ENCODE measurements at places on chromosomes 6 and 20.

GRCh38 chr6:4800662-4801061 lies 24.5 kb downstream of the CDYL start:
- no peak for DNase-seq

GRCh38 chr6:169445661-169446581 lies 192.3 kb upstream of the THBS2 start:
- no peak for DNase-seq

- DNase-seq: no peak
Observed at GRCh38 chr6:52352239-52353018, 9.5 kb upstream of the PAQR8 start.

DNA sequence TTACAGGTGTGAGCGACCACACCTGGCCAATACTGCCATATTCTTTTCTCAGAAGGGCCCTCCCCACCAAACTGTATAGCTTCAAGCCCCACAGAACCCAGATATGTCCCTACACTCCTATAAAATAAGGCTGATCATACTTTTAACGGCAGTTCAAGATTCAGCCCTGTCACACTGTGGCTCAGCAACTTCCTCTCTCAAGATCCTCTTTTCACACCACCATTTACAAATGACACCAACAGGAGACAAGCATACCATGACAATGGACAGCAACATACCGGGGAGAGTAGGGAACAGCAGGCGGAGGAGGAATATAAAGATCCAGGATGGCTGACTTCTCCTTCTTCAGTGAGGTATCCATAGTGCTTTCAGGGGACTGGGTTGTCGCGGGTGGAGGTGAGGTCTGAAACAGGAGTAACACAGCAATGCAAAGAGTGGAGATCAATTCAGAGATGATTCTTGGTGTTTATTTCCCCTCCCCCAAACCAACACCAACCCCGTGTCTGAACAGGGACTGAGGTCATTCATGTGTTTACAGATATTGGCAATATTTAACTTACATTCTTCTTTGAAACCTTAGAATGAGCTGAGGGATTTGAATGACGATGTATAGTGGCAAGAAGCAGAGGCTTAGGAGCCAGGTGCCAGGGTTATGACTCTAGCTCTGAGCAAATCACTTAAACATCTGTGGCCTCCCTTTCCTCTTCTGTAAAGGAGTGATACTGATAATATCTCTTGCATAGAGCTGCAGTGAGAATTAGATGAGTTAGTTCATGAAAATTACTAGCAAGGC lies 57.6 kb upstream of the IPCEF1 start:
- no peak for DNase-seq

DNA sequence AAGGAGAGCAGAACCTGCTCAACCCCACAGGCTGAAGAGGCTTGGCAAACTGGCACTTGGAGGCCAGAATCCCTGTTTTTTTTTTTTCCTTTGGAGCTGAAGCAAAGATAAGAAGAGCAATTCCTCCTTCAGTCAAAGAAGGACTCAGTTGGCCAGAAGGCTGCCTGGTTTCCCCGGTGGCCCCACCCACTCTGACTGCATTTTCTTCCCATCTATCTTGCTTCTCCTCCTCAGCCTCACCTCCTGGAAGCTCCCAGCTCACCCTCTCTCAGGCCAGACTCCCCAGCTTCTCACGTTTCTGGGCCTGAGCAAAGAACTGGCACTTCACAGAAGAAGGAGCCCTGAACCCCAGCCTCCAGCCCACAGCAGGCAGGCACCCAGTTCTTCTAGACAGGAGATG lies 2.4 kb downstream of the LRFN2 start:
- no peak for DNase-seq

DNA sequence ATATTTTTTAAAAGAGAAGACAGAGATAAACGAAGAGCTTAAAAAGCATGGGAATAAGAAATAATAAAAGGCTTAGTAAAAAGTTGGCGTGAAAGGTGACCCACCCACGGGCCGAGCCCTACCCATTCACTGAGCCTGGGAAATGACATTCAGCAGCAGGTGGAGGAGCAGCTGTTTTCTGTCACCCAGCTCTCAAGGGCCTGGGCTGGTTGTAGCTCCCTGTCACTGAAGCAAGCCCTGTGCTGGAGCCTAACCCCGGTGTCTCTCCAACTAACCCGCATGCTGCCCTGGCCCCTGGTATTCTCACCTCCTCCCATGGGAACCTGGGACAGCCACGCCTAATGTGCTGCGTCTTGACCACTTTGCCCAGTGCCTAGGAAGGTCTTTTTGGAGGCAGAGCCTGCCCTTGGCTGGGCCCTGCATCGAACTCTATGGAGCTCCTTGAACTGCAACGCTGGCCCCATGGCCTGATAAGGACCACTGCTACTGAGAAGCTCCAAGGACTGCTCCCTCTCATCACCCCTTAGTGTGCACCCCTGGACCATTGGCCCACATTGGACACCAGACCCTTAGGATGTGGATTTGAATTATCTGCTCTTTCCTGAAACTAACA lies 68.8 kb upstream of the IYD start:
- DNase-seq: no peak

- peak; percentile 6 for DNase-seq
Observed at GRCh38 chr6:91081452-91082067, 494.7 kb upstream of the MAP3K7 start.

- no peak for DNase-seq
Observed at GRCh38 chr6:71419217-71420094, 130.8 kb downstream of the OGFRL1 start.

DNA sequence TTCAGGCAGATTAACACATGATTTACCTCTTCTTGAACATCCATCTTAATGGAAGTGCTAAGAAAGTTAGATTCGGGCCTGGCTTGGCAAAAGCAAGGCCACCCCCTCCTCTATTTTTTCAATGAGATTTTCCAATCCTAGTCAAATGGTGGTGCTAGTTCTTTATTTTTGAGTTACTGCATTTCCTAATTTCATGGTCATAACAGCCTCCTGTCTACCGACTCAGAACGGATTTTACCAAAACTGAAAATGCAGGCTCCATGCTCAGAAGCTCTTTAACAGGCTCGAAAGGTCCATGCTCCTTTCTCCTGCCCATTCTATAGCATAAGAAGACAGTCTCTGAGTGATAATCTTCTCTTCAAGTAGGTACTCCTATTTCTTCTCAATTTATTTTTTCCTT lies 117.2 kb upstream of the ESR1 start:
- peak; percentile 44 for DNase-seq

DNA sequence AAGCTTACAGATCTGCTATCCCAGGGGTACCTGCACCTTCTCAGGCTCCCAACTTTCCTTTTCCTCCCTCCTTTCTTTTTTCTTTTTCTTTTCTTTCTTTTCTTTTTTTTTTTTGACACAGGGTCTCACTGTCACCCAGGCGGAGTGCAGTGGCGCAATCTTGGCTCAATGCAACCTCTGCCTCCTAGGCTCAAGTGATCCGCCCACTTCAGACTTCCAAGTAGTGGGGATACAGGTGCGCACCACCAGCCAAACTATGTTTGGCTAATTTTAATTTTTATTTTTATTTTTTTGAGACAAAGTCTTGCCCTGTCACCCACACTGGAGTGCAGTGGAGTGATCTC lies 36.0 kb downstream of the PIM1 start:
- no peak for DNase-seq

DNA sequence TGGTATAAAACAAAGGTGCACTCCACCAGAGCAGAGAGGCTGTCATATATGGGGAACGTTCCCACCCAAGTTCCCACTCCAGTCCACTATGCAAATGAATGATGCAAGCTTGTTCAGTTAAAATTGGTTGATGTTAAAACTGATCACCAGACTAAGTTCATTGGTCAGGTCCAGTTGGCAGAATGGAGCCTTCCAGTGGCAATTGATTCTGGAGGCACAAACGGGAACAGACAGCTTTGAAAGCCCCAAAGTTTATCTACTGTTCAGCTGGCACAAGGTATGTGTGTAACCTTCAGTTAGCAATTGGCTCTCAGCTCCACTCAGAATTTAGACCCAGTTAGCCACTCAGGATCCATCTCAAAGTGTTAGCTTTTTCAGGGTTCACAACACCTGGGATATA lies 119.4 kb upstream of the CEP85L start:
- no peak for DNase-seq

GRCh38 chr6:133806382-133807140 lies 82.4 kb upstream of the TCF21 start:
- DNase-seq: no peak

DNA sequence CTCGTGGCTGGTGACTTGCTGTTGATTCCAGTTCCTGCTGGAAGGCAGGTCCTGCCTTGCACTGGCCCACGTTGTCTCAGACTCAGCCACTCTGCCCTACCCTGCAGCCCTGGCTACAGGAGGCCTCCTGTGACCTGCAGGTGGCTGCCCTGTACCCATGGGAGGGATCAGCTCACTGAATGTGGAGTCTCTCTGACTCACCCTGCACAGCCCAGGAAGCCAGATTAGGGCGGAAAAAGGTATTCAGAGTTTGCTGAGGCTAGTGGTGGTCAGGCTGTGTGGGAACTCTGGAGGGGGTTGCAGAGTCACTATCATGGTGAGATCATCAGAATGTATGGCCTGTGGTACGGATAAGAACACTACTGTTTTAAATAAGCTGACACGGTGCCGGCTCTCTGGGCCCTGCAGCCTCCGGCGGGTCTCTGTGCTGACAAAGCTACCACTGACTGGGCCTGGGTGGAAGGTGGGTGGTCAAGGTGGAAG lies 24.7 kb upstream of the PYGB start:
- peak; percentile 16 for DNase-seq

DNA sequence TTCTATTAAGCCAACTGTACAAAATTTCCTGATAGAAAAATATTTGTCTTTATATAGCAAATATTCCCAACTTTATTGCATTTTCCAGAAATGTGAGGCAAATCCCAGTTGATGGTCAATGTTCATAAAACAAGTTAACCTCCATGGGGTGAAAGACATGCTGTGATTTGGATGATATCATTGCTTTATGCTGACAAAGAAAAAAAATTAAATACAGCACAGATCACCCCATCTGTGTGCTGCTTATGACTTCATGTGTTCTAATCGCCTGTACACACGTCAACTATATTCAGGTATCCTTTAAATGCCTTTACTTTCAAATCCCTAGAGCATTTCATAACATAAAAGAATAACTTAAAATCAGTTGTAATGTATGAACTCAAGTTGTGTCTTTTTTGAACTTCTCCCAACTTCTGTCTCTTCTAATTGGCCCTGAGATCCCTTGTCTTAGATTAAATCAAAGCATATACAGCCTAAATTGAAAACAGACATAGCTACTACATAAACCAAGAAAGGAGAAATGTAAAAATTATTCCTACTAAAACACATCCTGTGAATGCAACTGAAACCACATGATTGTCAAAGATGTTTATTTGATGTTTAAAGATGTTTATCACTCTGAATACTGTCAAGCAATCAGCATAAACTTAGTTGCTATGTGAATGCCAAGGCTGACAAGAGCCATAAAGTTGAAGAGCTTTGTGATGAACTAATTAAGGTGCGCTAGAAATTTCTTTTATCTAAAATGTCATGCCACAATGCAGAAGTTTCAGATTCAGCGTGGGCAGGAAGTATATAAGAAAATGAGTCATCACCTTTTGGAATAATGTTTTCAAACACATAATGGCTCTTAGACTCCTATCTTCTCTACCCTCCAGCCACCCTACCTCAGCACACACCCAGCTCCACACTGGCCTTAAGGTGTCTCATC lies 68.7 kb downstream of the FILIP1 start:
- DNase-seq: no peak

- no peak for DNase-seq
Observed at GRCh38 chr6:79898076-79898475, 49.3 kb downstream of the ELOVL4 start.

- DNase-seq: no peak
Observed at GRCh38 chr6:16472349-16473069, 234.1 kb downstream of the GMPR start.

- DNase-seq: no peak
Observed at GRCh38 chr6:129744201-129744879, 34.4 kb upstream of the ARHGAP18 start.

GRCh38 chr6:79468116-79468515 lies 69.1 kb downstream of the LCA5 start:
- no peak for DNase-seq

GRCh38 chr6:10633216-10633615 lies 61.2 kb downstream of the C6orf52 start:
- DNase-seq: peak; percentile 7

- no peak for DNase-seq
Observed at GRCh38 chr6:84492241-84493165, 265.1 kb upstream of the CEP162 start.

GRCh38 chr20:13865791-13866351 lies 81.0 kb downstream of the NDUFAF5 start:
- no peak for DNase-seq

GRCh38 chr6:38056361-38056760 lies 236.8 kb downstream of the ZFAND3 start:
- DNase-seq: no peak

DNA sequence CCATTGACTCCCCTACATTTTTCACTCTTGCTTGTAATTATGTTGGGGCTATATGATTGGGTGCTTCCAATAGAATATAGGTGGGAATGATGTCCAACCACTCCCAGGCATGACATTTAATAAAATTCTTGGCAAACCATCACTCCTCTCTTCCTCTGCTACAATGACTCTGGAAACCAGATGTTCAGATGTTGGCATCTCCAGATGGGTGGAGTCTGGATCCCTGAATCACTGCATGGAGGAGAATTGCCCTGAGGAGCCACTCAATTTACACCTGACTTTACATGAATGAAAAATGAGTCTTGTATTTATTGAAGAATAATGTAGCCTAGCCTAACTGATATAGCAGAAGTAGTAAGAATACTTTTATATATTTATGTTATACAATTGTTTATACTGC lies 306.7 kb upstream of the SUPT3H start:
- no peak for DNase-seq

GRCh38 chr6:54717849-54718455 lies 128.6 kb upstream of the FAM83B start:
- peak; percentile 44 for DNase-seq

DNA sequence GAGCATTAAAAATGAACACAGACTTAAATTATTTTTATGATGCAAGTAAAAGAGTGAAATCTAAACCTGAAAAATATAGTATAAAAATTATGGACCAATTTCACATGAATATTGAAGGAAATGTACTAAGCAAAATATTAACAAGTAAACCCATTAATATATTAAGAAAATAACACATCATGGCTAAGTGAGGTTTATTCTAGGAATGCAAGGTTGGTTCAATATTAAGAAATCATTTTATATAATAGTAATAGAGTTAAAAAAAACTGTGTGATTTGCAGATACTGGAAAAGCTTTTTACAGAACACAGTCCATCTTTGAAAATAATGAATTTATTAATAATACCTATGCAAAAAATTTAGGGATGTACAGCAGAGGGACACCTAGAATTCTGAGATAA lies 20.9 kb downstream of the ZSCAN12 start:
- no peak for DNase-seq

DNA sequence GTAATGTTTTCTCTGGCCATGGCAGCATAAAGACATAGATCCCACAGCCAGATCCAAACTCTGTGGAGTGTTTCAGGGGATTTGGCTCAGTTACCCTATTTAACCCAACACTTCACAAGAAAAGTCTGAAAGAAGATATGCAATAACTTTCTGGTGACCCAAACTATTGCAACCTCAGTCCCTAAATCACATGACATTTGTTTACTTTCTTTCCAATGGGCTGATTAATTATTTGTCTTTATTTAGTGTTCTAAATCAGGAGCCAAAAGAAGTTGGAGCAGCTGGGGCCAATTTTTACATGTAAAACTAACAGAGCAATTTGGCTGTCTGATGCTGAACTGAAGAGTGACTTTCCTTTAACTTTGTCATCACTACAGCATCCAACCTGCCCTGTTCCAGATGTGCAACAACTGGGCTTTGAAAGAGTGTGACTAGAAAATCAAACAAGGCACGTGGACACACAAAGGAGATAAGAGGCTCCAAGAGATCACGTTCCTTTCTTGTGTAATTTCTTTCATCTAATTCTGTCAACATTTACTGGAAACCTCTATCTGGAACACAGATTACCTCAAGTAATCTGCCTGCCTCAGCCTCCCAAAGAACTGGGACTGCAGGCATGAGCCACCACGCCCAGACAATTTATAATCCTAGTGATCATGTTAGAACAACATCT lies 90.8 kb downstream of the TRMT11 start:
- DNase-seq: no peak
